Osteoblast (primary cell): ENCODE measurements at places on chromosomes 7 and 10. TPM values are rescaled to one million over a fixed set of nuclear protein-coding genes. Genes with fewer than 3 reads are reported as not detected.

GRCh38 chr7:101474178-101474577, 111.5 kb downstream of the COL26A1 start:
- no peak for DNase-seq
- H3K4me1 ChIP-seq, result no peaks in the 10 kb centered on the region
- H3K36me3 ChIP-seq, result no peaks in the 10 kb centered on the region
- H3K4me3 ChIP-seq, result no peak overlapping the region
- H3K27me3 ChIP-seq, result no peaks in the 10 kb centered on the region
- H3K27ac ChIP-seq, result no peak overlapping the region

- H3K27ac ChIP-seq, result peak overlapping the region; percentile 92
- H3K4me1 ChIP-seq, result peaks cover 17% of the 10 kb centered on the region
Observed at GRCh38 chr10:114173603-114173920, 441 bp downstream of the CCDC186 start.

GRCh38 chr10:132460071-132460470, 63.1 kb downstream of the PWWP2B start:
- H3K4me1 ChIP-seq, result no peaks in the 10 kb centered on the region
- no peak overlapping the region for H3K27ac ChIP-seq
- DNase-seq, result no peak
- no peak overlapping the region for H3K4me3 ChIP-seq
- no peaks in the 10 kb centered on the region for H3K36me3 ChIP-seq

DNA sequence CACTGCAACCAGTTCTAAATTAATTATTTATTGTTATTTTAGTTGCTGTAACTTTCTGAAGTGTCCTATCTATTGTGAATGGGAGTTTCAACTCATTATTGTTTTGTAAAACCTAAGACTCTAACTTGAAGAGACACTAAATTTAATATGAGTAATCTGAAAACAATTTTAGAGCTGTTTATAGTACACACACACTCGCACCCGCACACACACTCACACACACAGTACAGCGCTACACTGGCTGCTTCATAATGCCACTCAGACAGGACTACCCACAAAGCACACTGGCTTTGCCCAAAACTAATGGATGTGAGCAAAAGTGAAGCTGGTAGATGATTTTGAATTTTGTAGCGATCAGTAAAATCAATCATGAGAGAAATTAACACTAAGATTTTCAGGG, 238.9 kb upstream of the ETV1 start:
- no peak for DNase-seq
- H3K27me3 ChIP-seq, result no peaks in the 10 kb centered on the region
- no peaks in the 10 kb centered on the region for H3K4me1 ChIP-seq

Gene BTBD16
- total RNA-seq, result not detected in 2 replicates
